ENCODE measurements at places on chromosomes 1 and 21.

GRCh38 chr1:191969290-191969689 is 189.0 kb upstream of the RGS18 start:
- no peak for DNase-seq

DNA sequence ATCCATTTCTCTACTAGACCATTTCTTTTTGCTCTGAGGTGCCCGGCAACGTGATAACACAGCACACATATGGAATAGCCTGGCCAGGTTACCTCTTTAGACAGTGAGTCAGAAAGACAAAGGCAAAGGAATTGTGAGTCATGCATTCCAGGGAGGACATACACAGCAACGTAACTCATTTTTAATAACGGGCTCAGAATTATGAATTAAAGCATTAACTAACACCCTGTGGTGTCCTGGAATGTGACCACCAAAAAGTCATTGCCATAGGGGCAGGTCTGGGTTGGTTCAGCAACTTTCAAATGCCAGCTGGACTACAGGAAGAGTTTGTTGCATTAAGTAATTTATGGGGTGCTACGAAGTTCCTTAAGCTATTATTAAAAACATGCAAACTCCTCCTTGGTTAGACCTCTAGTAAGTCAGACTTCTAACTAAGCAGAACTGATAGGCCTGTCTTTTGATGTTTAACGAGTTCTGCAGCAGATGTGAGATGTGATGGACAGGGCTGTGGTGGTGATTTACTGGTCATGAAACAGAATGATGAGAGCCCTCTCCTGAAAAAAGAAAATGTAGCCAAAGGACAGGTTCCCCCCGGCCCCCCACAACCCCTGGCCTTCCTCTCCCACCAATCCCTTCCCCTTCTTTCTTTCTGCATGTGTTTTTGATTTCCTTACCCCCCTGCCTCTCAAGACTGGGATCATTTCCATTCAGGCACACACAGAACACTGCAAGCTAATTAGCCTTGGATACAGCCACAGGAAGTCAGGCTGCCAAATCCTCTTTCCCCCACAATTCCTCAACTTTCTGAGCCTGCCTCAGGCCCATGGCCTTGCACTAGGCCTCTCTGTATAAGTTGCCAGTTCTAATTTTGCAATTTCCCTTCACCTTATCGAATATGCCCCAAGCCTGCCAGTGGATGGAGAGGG is 88.9 kb upstream of the HAO2 start:
- DNase-seq = peak; percentile 58

DNA sequence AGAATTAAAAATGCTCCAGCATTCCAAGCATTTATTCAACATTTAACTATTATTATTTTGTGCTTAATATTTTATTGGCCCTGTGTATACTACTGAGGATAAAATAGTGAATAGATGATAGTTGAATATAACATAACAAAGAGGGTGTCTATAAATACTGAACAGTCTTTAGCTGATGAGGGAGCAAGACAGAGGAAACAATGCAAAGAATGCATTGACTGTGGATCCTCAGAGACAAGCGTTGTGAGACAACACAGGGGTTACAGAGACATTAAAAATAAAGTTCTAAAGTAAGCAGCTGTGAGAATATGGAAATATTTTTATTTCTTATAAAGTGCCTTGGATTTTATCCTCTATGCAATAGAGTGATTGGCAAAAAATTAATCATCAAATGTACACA is 1133.1 kb downstream of the PLA2G4A start:
- DNase-seq = no peak

DNA sequence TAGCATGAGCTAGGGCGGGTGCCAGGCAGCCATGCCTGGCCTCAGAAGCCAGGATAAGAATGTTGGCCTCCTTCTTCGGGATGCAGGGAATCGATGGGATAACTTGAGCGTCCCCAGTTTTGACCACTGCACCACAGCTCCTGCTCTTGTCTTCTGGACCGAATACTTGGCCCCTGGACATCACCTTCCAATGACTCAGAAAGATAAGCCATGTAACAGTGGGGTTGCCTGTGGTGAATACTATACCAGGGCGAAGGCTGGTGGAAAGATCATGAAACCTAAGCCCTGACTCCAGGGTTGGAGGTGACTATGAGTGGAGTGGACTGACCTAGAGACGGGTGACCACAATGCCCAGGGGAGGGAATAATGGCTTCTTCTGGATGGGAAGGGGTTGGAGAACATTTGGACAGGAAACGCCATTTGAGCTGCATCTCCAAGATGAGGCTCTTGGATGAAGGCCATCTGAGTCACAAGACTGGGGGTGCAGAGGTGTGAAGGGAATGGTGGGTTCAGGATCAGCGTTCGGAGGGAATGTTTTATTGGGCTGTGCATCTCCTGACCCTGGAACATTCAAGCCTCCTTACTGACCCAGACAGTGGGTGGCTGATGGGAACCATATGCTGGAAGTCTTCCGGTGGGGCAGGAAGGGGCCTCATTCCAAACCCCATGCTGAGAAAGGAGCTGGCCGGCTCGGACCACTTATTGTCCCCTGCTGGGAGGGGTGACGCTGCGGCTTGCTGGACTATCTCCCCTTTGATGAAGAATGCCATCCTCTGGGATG is 18.5 kb upstream of the KCNE2 start:
- no peak for DNase-seq

- DNase-seq = no peak
These were observed 26.4 kb downstream of the QSOX1 start for GRCh38 chr1:180181048-180181447.

GRCh38 chr1:74199504-74199903 is 1.5 kb downstream of the FPGT start:
- DNase-seq = no peak

DNA sequence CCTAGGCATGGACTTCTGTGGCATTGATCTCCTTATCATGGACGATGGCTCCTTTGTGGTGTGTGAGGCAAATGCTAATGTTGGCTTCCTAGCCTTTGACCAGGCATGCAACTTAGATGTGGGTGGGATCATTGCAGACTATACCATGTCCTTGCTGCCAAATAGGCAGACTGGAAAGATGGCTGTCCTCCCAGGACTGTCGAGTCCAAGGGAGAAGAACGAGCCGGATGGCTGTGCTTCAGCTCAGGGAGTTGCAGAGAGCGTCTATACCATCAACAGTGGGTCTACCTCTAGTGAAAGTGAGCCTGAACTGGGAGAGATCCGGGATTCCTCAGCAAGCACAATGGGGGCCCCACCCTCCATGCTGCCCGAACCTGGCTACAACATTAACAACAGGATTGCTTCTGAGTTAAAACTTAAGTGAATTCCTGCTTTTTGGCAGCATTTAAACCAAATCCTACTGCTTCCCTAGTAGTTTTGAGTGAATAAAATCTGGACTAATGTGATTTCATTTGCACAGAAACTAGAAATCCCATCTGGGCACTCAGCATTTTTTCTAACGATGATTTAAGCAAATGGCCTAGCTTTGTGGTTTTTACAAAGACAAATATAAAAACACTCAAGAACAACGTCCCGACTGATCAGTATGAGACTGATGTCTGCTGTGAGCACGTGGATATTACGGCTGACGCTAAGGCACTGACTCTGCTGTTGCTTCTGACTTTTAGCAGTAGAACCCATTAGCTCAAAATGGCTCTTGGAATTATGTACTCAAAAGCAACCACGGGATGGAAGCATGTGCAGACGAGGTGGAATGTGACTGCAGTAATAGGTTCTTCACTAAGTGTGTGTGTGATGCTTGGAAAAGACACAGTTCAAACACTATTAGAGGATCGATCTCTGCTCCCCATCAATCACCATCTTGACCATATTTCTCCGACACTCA is 34.2 kb downstream of the RIMKLA start:
- no peak for DNase-seq

GRCh38 chr1:204445860-204446412 is 34.3 kb upstream of the PPP1R15B start:
- no peak for DNase-seq

DNA sequence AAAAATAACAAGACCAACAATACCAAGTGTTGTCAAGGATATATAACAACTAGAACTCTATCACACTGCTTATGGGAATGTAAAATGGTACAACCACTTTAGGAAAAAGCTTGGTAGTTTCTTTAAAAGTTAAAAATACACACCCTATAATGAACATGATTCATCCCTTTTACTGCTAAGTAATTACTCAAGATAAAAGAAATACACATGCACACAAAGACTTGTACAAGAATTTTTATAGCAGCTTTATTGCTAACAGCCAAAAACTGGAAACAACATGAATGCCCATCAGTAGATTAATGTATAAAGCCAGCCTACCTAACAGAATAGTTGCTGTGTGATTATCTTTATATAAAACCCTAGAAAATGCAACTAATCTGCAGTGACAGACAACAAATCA is 10.5 kb upstream of the ZNF644 start:
- DNase-seq = no peak

- no peak for DNase-seq
These were observed 106.2 kb upstream of the BRINP3 start for GRCh38 chr1:190583862-190584261.

GRCh38 chr1:244346972-244347618 is 104.6 kb downstream of the ADSS2 start:
- no peak for DNase-seq

GRCh38 chr1:90175490-90176167 is 180.7 kb downstream of the ZNF326 start:
- DNase-seq = no peak

DNA sequence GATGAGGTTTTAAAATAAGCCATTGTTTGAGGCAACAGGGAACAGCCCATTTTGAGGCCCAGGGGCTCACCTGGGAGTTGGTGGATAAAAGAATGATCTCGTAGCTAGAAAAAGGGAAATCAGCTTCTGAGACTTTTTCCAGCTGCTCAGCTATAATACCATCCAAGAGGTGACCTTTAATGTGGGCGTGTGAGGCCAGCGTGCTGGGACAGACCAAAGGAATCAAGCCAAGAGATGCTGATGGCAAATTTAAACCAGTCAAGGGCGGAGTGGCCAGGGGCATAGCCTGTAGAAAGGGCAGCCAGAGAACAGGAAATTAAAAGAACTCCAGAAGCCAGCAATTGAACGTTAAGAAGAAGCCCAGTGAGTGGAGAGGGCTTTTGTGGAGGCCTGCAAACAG is 132.6 kb downstream of the IER5 start:
- no peak for DNase-seq

DNA sequence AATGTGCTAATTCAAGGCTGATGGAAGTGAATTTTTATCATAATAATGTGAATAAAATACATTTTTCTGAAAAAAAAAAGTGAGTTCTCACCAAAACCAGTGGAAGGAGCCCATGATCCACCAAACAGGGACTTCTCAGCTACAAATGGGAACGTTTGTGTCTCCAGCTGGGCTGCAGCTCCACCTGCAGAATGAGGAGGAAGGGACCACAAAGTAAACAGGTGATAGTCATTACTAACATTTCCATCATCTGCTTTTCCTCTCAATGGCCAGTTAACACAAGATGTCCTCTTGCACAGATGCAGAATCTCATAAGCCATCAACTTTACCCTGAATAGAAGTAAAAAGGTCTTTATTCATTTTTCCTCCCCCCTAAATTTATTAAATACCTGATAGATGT is 246.2 kb downstream of the MRPL39 start:
- no peak for DNase-seq

DNA sequence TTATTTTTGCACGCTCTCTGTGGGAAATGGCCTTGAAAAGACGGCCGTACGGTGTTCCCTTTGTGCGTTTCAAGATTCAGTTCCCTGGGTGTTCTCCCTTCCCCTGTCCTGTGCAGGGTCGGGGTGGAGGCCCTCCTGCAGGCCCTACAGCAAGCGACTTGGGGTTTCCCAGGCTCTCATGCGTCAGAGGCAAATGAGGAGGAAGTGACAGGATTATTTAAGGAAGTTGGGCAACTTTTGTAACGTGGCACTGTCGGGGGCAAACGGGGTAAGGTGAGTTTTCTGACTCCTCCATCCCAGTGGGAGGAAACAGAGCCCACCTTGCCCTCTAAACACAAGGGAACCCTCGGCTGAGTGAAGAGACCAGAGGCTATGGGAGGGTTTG is 16.1 kb upstream of the AJAP1 start:
- DNase-seq = no peak

DNA sequence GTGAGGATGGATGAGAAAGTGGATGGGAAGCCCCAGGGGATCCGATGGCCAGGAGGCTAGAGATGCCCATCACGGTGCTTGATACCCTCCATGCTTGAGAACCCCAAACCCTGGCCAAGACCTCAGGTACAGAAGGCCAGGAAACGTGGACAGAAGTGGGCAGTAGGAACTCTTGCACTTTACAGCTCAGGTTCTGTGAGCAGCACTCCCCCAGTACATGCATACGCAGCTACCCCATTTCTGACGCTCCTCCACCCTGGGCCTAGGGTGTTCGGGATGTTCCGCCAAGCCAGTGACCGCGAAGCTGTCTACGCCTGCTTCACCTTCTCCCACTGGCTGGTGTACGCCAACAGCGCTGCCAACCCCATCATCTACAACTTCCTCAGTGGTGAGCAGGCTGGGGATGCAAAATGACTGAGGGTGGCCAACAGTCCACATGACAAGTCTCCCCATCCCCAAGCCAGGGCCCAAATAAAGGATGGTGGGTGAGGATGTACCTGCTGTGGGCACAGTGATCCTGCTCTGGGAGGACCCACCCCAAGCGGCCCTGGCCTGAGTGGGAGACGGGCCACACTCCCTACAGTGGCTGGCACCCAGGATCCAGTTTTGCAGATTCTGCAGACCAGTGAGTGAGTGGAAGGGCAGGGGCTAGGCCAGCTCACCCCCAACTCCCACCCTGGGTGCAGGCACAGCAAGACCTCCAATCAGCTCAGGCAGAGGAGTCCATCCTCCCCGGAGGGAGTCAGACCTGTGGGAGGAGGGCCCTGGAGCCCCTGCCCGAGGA is 7.4 kb downstream of the HCRTR1 start:
- no peak for DNase-seq

DNA sequence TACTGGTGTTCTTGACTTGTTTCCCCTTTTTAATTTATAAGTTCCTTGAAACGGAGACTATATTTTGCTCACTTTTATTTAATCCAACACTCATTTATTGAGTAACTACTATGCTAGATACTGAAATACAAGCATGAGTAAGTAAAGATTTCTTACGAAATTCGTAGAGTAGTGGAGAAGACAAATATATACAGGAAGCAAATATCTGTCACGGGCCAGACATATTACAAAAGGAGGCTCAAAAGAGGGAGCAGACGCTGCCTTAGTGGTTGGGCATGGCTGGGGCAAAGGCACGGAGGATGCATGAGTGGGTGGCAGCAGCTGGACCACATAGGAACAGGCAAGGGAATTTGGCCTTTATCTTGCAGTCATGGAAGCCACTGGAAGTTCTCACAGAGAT is 6.8 kb downstream of the NCF2 start:
- DNase-seq = no peak

GRCh38 chr1:167095368-167095767 is 1.5 kb downstream of the STYXL2 start:
- no peak for DNase-seq

- no peak for DNase-seq
These were observed 2.6 kb upstream of the CSTB start for GRCh38 chr21:43778469-43779335.

DNA sequence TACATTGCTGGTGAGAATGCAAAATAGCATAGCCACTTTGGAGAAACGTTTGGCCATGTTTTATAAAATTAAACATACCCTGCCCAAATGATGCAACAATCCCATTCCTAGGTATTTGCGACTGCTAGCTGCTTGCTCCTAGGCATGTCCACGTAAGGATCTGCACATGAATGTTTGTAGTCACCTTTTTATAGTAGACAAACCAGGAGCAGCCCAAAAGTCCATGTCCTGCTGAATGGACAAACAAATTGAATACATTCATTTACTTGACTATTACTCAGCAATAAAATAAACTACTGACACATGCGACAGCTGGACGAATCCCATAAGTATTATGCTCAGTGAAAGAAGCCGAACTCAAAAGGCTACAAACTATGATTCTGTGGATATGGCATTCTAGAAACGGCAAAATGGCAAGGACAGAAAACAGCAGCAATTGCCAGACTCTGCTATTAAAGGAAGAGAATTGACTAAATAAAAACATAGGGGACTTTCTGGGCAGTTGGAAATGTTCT is 161.9 kb upstream of the GALNT2 start:
- DNase-seq = no peak
